ENCODE measurements at places on chromosomes 7 and 10. TPM values are rescaled to one million over a fixed set of nuclear protein-coding genes. Genes with fewer than 3 reads are reported as not detected.
A peak's percentile ranks its signal among the peaks of the same experiment; 100 is the strongest.

The TRPV5 gene
- 0.83 TPM for total RNA-seq

The GBX1 gene
- total RNA-seq: not detected

The VSTM2A gene
- total RNA-seq: 73.8 TPM

The ARHGAP21 gene
- 426 TPM for total RNA-seq

GRCh38 chr10:13795653-13796555 lies 209.1 kb downstream of the PRPF18 start:
- no peak for DNase-seq

- peak; percentile 55 for DNase-seq
Observed at GRCh38 chr7:134599371-134599770, 47.3 kb upstream of the BPGM start.

DNA sequence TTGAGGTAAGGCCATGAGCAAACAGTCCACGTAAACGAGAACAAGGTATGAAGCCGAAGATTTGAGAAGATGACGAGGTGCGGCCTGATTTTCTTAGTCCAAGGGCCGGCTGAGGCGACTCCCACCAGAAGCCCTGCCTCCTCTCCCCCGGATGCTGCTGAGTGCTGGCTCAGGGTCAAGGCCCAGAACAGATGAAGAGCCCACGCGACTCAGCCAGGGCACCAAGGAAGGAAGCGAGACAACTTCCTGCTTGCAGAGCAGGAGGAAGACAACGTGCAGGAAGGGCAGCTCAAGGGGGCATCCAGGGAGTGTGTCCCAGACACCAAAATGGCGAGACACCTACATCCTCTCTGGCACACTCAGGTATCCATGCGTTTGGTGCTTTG lies 99.5 kb downstream of the CYTH3 start:
- DNase-seq: no peak

- no peak for DNase-seq
Observed at GRCh38 chr7:118252087-118252486, 27.6 kb downstream of the ANKRD7 start.

DNA sequence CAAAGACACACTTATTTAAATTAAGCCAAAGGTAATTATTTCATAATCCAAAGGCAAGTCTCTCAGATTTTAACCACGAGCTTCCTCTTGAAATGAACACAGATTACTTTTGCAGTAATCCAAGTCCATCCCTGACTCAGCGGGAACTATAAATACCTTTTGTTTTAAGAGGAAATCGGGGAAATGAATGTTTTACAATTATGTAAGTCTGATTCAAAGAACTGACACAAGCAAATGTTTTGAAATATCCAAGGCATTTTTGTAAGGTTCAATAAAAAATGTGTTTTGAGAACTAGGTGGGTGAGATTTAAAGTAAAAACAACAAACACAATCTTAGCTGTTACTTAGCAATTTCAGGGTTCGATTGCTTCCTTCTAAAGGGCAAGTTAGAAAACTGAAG lies 179.8 kb upstream of the ASAH2 start:
- no peak for DNase-seq

GRCh38 chr7:3168869-3169268 lies 125.2 kb upstream of the CARD11 start:
- no peak for DNase-seq

GRCh38 chr10:20059084-20059835 lies 243.0 kb downstream of the PLXDC2 start:
- no peak for DNase-seq

DNA sequence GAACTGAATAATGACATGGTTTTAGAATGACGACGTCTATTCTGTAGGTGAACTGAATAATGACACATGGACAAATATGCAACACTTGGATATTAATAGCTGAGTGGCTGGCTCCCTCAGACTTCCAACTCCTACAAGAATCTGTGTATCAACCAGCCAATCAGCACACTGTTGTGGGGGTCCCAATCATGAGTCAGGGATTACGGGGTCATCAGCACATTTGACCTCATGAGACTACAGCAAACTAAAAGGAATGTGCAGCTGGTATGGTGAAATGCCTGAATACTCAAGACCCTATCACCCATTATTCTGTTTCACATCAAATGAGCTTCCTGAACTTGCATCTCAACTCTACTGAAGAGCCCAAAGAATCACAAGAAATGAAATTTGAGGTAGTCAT lies 192.5 kb downstream of the ANK3 start:
- no peak for DNase-seq

DNA sequence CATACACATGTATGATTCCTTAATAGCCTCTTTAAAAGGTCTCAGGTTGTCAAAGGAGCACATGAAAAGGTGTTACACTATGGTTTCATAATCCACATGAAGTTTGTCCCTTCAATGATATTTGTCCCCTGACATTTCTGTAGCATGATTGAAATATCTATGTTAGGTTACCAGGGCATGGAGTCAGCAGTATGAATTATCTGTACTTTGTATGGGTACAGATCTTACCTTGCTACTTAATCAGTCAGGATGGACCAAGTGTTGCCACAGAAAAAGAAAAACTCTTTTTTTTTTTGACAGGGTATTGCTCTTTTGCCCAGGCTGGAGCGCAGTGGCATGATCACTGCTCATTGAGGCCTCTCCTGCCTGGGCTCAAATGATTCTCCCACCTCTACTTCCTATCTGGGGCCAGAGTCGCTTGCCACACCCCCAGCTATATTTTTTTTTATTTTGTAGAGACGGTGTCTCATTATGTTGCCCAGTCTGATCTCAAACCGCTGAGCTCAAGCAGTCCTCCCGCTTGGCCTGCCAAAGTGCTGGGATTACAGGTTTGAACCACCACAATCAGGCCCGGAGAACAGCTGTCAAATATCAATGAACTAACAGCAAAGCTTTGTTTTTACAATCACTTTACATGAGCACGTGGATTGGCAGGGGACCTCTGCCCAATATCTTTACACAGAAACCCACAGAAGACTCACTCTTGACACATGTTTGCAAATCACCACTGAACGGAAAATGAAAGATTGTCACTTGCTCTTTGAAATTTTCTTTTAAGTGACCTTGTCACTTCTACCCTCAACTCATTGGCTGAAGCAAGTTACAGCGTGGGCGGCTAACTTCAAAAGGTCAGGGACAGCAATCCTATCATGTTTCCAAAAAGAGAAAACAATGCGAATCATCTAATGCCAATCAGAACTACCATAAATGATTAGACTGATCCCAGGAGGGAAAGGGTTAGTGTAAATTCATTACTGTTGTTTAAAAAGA lies 140.2 kb downstream of the PRKG1 start:
- DNase-seq: no peak

GRCh38 chr7:150507947-150508602 lies 6.6 kb upstream of the GIMAP7 start:
- DNase-seq: no peak

GRCh38 chr10:7233259-7233991 lies 177.4 kb downstream of the SFMBT2 start:
- no peak for DNase-seq

- no peak for DNase-seq
Observed at GRCh38 chr10:69795242-69795934, 6.3 kb upstream of the COL13A1 start.

- no peak for DNase-seq
Observed at GRCh38 chr10:127174866-127175265, 21.5 kb downstream of the INSYN2A start.

DNA sequence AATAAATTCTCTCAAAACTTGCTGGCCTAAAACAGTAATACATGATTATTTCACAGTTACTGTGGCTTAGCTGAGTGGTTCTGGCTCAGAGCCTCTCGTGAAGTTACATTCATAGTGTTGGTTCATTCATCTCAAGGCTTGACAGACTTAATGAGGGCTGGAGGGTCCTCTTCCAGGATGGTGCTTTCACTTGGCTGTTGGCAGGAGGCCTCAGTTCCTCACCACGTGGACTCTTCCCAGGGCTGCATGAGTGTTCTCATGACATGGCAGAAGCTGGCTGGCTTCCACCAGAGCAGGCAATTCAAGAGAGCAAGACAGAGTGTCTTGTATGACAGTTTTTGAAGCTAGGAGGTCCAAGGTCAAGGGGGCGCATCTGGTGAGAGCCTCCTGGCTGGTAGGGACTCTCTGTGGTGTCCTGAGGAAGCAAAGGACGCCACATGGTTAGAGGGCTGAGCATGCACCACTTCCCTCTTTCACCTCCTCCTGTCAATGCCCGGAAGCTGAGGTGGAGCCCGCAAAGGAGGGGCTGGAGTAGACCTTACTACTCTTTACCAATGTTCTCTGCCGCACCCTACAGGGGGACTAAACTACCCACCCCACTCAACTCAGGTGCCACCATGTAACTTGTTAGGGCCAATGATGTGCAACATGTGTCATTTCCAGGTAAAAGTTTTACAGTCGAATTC lies 58.2 kb upstream of the YAE1 start:
- no peak for DNase-seq

DNA sequence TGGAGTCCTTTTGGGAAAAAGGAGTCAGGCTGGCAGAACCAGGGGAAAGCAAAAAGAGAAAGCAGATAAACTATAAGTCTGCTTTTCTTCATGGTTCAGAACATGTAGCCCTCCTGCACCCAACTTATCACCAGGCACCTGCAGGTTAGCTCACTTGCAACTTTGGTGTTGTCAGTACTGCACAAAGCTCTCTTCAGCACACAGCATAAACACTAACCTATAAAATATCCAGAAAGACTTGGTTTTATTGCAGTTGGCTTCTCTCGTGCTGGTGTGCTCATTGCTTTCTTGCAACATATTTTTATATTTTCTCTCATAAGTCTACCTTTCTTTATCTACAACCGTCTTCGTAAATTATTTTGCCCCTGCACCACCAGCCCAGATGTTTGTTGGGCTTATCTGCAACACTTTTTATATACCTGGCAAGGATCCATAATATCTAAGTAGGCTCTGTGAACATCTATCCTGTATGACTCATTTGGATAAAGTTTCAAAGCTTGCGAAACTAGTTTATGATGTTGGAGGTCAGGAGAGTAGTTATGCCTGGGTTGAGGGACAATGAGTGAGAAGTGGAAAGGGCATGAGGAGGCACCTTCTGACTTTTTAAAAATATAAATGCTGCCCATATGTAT lies 164.6 kb downstream of the ANKRD30A start:
- DNase-seq: no peak

GRCh38 chr7:77501192-77501515 lies 35.9 kb upstream of the PTPN12 start:
- no peak for DNase-seq

- no peak for DNase-seq
Observed at GRCh38 chr7:33982425-33982786, 77.1 kb downstream of the BMPER start.

DNA sequence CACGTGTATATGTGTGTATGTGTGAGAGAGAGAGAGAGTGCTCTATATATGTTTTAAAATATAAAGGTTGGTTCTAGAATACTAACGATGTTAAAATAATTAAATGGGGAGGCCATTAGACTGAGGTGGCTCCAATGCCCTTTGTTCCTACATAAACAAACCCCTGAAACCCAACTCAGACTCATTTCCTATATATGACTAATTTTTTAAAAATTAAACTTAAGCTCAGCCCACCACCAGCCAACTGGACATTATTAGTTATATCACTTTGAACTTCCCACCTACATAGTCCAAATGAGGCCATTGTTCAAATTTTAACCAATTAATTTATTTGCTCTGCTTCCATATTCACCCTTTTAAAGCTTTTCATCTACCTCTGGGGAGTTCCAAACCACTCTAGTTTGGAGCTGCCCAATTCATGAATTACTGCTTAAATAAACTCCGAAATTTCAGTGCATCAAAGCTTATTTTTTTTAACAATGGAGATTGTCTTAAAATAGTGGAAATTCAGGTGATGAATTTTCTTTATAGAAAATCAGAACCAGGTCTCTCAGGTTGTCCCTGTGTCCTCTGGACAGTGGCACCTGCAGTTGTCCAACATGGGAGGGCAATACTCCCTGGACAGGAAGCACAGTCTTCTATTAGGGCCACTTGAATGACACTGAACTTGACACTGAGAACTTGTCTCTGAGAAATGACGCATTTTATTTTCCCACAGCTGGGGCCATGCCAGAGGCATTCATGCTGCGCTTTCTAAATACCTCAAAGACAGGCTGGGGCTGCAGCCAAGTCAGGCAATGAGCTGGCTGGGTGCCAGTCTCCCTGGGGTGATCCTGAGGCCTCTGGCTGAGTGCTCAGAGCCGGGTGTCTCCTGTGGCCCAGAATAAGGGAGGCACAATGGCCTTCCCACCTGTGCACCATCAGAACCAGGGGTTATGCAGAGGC lies 109.5 kb upstream of the TMEM72 start:
- no peak for DNase-seq

- DNase-seq: no peak
Observed at GRCh38 chr7:128201067-128201689, 39.9 kb upstream of the LEP start.

DNA sequence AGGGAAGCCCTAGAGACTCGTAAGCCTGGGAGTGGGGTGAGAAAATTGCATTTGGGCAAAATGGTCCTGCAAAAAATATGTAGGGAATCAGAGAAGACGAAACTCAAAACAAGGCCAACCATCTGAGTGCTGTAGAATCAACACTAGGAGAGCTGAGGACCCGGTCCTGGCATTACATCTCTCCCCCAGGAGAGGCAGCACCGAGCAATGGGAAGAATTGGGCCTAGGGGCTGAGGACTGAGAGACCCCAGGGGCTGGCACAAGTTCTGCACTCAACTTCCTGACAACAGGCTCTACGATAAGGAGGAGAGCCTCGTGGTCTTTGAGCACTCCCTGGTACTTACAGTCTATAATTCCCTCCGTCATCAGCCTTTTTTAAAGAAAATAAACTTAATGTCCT lies 47.6 kb downstream of the BPGM start:
- DNase-seq: no peak

DNA sequence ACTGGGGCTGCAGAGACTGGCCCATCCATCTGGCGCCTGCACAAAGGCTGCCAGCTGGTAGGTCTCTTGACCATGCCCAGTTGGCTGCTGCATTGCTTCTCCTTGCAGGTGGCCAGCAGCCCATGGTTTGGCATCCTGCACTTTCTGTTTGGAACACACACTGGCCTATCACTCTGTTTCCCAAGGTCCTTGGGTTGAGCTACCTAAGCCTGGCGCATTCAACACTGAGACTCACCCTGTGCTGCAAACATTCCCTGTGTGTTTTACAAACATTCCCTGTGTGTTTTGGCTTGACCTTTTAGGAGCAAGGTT lies 55.5 kb downstream of the TACR2 start:
- DNase-seq: no peak

DNA sequence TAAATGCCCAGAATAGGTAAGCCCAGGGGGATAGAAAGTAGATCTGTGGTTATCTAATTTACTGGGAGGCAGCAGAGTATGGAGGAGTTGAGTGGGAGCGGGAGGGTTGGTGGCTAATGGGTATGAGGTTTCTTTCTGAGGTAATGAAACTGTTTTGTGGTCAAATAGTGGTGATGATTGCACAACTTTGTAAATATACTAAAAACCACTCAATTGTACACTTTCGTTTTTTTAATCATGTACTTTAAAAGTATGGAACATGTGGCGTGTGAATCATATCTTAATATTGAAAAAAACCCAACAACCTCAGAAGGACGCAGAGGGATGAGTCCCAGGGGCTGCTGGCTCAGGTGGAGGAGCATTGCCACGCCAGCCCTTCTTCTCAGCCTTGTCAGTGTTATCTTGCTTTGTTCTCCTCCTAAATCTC lies 118.1 kb downstream of the WDR11 start:
- no peak for DNase-seq

All from dorsolateral prefrontal cortex (tissue), 122 donors.